Fibroblast of villous mesenchyme (primary cell): ENCODE measurements at places on chromosomes 4 and X. TPM values are rescaled to one million over a fixed set of nuclear protein-coding genes. Genes with fewer than 3 reads are reported as not detected.
A peak's percentile ranks its signal among the peaks of the same experiment; 100 is the strongest.

DNA sequence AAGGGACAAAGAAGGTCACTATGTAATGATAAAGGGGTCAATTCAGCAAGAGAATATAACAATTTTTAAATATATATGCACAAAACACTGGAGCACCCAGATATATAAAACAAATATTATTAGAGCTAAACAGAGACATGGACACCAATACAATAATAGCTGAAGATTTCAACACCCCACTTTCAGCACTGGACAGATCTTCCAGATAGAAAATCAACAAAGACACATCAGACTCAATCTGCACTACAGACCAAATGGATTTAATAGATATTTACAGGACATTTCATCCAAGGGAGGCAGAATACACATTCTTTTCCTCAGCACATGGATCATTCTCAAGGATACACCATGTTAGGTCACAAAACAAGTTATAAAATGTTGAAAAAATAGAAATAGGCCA lies 111.4 kb downstream of the SOX3 start:
- DNase-seq = no peak

DNA sequence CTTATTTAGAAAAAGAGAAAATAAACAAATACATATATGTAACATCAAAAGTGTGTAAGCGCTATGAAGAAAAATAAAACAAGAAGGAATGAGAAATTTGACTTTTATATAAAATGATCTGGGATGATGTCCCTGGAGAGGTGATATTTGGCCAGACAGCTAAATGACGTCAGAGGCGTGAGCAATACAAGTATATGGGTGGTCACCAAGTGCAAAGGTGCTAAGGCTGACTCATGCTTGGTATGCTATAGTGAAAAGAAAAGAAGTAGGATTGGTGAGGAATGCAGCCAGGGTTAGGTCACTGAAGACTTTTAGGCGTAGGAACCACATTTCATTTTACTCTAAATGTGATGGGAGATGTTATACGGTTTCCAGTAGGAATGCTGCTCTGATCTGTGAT lies 1049.1 kb upstream of the TENM3 start:
- no peak for DNase-seq

GRCh38 chr4:663046-663437 lies 11.0 kb downstream of the ATP5ME start:
- no peak for DNase-seq

- DNase-seq = no peak
These were observed 95.1 kb downstream of the CDS1 start for GRCh38 chr4:84677995-84678394.

DNA sequence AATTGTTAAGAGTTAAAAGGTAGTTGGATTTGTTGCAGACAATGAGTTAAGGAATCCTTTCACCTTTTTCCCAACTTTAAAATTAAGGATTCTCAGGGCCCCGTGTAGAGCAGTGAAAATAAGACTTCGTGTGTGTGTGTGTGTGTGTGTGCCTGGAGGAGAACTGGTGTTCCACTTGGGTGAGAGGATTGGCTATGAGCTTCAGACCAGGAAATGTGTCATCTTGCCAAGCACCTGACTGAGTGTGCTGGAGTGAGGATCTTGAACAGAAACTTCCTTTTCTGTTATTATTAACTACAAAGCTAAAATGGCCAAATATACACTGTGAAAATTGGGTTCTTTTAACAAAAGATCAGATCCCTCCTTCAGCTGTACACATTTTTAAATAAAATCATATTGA lies 113.1 kb upstream of the VCX2 start:
- no peak for DNase-seq

GRCh38 chrX:71637848-71638247 lies 19.5 kb upstream of the CXCR3 start:
- DNase-seq = peak; percentile 38

- no peak for DNase-seq
These were observed 2493.3 kb downstream of the ARAP2 start for GRCh38 chr4:33751050-33751449.

DNA sequence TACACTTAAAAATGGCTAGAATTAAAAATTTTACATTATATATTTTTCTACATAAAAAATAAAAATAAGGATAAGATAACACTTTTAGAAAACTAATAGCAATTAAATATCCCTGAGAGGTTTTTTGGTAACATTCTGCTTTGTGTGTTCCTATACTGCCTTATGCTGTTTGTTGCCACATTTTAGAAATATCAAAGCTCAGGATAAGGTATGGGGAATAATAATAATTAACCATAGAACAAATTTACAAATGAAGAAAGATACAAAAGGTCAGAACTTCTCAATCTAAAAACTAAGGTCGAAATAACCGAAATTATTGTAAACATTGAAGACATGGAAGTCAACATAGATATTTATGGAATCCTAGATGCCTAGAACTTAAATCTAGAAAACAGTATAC lies 71.4 kb downstream of the COX7B2 start:
- DNase-seq = no peak

DNA sequence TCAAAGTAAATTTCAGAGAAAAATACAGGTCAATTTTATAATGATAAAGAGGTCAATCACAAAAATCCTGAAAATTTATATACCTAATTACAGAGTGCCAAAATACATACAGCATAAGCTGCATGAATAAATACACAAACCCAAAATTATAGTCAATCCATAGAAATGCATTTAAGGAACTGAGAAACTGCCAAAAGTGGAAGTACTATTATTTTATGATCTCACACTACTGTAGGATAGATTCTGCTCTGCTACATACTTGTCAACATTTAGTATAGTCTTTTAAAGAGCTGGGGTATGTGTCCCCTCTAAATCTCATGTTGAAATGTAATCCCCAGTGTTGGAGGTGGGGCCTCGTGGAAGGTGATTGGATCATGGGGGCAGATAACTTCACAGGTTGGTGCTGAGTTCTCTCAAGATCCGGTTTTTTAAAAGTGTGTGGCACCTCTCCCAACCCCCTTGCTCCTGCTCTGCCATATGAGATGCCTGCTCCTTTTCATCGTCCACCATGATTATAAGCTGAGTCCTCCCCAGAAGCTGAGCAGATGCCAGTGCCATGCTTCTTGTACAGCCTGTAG lies 31.8 kb downstream of the CHIC2 start:
- no peak for DNase-seq

DNA sequence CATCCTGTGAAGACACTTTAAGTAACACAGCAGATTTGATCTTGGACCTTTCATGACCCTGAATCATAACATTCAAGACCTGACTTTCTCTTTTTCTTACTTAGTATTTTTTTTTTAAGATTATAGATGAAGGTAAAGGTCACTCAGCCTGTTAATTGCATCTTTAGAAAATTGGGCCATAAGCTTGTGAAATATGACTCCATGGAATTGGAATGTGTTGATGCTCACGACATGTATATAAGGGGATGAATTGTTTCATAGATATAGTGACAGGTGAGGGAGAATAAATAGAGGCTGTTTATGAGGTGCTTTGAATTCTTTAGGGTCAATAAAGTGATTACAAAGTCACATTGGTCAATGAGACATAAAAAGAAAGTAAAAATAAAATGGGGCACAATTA lies 27.7 kb upstream of the HS3ST1 start:
- DNase-seq = no peak

DNA sequence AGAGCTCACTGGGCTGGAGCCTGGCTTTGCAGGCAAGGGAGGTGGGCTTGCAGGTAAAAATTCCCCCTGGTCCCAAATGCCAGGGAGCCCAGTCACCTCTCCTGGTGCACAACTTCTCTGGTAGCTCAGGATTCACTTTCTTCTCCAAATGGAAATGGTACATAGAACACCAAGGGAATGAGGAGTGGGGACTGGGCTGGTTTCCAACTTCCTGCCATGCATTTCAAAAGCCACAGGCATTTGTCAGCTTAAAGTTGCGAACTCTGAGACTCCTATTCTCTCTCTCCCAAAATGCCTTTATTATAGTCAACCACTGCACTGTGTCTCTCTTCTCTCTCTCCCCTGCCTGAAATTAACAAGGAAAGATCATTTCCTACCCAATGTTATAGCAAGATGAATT lies 177.3 kb downstream of the GRIA3 start:
- DNase-seq = no peak

DNA sequence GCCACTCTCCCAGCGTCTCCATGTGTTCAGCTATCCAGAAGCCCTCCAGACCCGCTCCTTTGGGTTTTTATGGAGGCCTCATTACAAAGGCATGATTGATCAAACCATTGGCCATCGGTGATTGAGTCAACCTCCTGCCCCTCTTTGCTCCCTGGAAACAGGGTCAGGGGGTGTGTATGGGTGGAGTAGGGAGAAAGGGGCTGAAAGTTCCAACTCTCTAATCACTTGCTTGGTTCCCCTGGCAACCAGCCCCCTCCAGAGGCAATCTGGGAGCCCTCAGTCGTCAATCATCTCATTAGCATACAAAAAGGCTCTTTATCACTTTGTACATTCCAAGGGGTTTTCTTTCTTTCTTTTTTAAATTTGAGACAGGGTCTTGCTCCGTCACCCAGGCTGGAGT lies 2.3 kb downstream of the TRIM2 start:
- no peak for DNase-seq

GRCh38 chr4:45353161-45353560 lies 626.8 kb upstream of the GNPDA2 start:
- no peak for DNase-seq

DNA sequence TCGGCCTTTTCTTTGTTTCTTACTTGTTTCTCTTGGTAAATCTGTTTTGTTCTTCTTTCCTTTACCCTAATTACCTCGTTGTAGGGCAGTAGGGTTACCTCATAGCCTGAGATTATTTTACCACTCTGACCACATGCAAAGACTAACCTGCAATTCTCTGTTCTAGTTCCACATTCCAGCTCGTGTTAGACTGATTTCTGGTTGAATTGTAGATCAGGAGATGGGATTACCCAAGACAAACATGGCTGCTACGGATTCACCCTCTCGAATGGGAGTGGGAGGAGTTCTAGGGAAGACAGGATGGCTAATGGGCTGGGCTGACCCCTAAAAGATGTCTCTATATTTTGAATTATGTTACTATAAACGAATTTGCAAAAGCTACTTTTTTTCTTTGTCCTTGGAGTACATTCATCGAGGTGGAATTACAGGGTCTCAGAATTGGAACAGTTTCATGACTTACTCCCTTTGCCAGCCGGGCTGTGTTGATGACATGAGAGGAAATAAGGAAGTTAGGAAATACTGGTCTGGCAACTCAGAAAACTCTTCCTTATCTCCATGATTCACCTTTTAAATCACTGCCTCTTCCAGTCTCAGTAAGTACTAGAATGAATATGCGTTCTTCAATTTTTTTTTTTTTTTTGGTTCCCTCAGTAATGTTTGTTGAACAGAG lies 36.7 kb upstream of the FBXW7 start:
- peak; percentile 95 for DNase-seq

DNA sequence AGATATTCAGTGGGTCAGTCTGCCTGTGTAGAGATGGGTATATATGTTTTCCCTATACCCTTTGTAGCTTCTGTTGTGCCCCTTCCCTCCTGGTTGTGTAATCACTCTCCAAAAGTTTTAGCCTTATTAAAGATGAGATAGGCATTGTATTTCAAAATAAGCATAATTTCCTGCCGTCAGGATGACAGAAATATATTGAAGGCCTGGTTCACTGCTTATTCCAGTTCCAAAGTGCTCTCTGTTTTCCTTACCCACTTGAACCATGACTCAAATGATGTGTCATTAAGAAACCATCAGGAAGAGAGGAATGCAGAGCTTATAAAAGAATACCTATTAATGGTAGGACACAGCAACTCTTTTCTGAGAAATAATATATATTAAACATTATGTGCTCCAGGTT lies 178.5 kb downstream of the GABRB1 start:
- DNase-seq = peak; percentile 11

- DNase-seq = peak; percentile 18
These were observed 18.0 kb downstream of the ZRSR2 start for GRCh38 chrX:15808254-15808653.

GRCh38 chrX:150253959-150254620 lies 109.0 kb upstream of the MAMLD1 start:
- no peak for DNase-seq

DNA sequence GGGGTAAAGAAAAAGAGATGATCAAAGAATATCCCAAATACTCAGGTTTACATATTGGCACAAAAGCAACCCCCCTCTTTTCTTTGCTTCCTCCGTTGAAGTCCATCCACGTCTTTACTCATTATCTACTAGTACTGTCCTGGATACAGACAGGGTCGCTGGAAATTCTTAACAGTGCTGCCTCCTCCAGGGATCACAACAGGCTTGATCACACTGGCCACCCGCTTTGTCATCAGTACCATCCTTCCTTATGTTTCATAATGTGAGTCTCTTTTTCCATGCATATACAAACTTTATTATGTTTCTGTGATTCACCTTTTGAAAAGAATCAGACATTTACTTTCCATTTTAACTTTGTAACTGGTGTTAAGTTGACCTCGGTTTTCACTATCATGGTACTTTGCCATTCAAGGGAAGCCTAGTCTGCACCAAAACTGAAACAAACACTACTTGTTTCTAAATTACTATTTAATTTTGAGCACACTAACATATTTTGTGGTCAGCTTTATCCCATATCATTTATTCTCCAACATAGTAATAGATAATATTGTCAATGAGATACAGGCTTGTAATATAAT lies 387.5 kb upstream of the PPP1R2C start:
- DNase-seq = no peak

Gene TENM3
- total RNA-seq = 24.2 and 26.4 TPM in 2 replicates

Gene GPC4
- 0.86 and 2.3 TPM in 2 replicates for total RNA-seq

Gene ALPK1
- 18.7 and 25.5 TPM in 2 replicates for total RNA-seq

Gene IBSP
- total RNA-seq = not detected in 2 replicates

Gene SHISA3
- total RNA-seq = not detected in 2 replicates

Gene C1QTNF7
- 1.7 and 1.9 TPM in 2 replicates for total RNA-seq

Gene NOA1
- total RNA-seq = 14.2 and 16.8 TPM in 2 replicates

Gene ODAM
- total RNA-seq = not detected in 2 replicates

Gene CTAG1B
- not detected in 2 replicates for total RNA-seq

Gene RHOXF2
- 0.32 TPM in 1 of 2 replicates, not detected in the other for total RNA-seq

Gene XK
- total RNA-seq = 0.64 and 0.86 TPM in 2 replicates

Gene SETD7
- total RNA-seq = 74.4 and 107 TPM in 2 replicates

Gene CPLX1
- not detected in 2 replicates for total RNA-seq

Gene DUX4
- not detected in 2 replicates for total RNA-seq

Gene SYN1
- 0.32 TPM in 1 of 2 replicates, not detected in the other for total RNA-seq
